ENCODE measurements at places on chromosomes 6 and 20.

DNA sequence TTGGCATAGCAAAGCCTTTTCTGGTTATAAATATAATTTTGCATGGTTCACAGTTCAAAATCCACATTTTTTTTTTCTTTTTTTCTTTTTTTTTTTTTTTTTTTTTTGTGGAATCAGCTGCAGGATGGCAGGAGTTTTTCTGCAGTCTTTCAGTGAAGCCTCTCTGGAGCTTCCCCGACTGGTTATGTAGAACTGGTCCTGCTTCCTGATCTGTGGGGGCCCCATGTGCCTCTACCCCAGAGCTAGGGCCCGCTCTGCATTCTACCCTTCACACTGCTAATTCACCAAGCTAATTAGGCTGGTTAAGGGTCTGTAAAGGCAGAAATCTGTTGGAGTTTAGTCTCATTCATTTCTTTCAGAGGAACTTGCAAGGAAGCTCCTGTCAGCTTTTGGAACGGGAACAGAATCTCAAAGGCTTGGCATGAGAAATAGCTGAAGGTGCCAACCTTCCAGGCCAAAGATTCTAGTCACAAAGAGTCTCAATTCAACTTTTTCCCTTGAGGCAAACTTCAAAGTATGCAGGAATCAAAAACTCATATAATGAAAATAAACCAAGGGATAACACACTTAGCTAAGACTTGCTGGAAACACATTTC, 45.5 kb downstream of the HMGN3 start:
- no peak for DNase-seq

- DNase-seq, result peak; percentile 94
Measured at GRCh38 chr6:71468841-71469700, 180.5 kb downstream of the OGFRL1 start.

DNA sequence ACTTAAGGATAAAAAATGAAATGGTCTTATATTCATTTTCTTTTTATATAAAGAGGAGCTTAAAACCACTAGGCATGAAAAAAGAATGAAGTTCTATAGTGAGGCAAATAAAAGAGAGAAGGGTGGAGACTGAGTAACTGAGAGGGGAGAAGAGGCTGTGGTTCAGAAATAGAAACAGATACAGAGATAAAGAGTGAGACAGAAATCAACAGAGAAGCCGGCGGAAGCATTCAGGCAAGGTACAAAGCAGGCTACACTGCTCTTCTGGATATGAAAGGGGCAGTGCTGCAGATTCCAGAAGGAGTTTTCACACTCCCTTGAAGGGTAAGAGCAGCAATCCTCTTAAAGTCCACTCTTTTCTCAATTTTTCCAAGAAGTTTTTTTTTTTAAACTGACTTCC, 29.9 kb downstream of the NFATC2 start:
- no peak for DNase-seq

DNA sequence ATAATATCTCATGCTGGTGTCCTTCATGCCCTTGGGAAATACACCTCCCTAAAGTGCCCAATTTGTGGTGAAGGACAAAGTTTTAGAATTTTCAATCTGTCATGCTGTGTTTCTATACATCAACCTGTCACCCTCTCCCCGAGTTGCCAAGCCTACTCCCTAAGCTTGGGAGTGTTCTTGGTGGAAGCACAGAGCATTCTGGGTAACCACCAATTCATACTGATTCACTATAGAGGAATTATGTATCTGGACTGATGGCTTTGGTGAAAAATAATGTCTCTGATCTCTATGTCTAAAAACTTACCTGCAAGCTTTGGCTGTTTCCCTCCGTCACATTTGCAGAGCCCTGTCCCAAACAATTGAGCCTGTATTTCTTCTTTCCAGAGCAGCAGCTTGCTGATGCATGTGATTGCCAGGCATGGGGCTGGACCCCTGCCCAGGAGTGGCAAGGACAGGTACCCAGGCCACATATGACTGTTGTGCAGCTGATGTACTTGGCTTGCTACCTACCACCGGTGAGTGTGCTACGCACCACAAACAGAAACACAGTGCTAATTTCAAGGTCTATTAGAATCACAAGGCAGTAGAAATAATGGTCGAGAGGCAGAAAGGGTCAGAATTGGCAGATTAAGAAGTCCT, 202.8 kb upstream of the CITED2 start:
- DNase-seq, result peak; percentile 50

GRCh38 chr6:83815631-83816272, 37.4 kb upstream of the RIPPLY2 start:
- peak; percentile 11 for DNase-seq

DNA sequence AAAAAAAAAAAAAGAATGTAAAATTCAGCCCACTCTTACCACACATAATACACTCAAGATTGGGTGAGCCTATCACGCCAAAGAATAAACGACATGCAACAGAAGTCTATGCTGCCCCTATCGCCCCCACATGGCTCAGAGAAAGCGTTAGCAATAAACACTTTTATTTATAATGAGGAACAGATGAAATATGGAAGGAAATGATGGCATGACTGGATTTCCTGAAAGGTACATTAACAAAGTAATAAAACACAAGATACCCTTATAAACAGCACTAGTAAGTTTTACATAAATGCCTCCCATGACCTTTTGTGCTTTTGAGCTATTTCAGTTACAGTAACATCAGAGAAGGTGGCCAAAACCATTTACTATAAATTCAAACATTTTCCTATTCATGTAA, 71.4 kb upstream of the SCAF8 start:
- DNase-seq, result no peak

DNA sequence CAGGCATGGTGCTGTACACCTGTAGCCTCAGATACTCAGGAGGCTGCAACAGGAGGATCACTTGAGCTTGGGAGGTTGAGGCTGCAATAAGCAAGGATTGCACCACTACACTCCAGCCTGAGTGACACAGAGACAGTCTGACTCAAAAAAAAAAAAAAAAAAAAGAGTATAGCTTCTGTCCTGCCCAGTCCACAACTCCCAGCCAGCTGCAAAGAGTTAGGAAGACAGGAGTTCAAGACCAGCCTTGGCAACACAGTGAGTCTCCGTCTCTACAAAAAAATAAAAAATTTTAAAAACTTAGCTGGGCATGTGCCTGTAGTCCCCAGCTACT, 28.3 kb upstream of the TLDC2 start:
- DNase-seq, result peak; percentile 45

All from fibroblast of skin of back (primary cell).